ENCODE measurements at places on chromosomes 2 and 18. TPM values are rescaled to one million over a fixed set of nuclear protein-coding genes. Genes with fewer than 3 reads are reported as not detected.

The TUBA3D gene
- total RNA-seq: not detected

The MAIP1 gene
- total RNA-seq: 20.8 TPM

The RNF144A gene
- total RNA-seq: 8.2 TPM

The ATG9A gene
- 180 TPM for total RNA-seq

Measured in psoas muscle (tissue), 8 donors.